ENCODE measurements at places on chromosomes 7 and 10. TPM values are rescaled to one million over a fixed set of nuclear protein-coding genes. Genes with fewer than 3 reads are reported as not detected.

HUS1 gene
- 28.5 TPM for total RNA-seq

H2BK1 gene
- not detected for total RNA-seq

LIPM gene
- total RNA-seq: not detected

GNAT3 gene
- total RNA-seq: not detected

CRYGN gene
- total RNA-seq: not detected

IDI1 gene
- total RNA-seq: 50.3 TPM

SH2D4B gene
- not detected for total RNA-seq

HABP2 gene
- total RNA-seq: not detected

GPR37 gene
- 0.98 TPM for total RNA-seq

AGR3 gene
- total RNA-seq: not detected

FEZF1 gene
- not detected for total RNA-seq

WNT16 gene
- 7.4 TPM for total RNA-seq

COA1 gene
- total RNA-seq: 47.6 TPM

ZP3 gene
- total RNA-seq: 2.7 TPM

PPP1R3C gene
- total RNA-seq: 26.3 TPM

REEP3 gene
- total RNA-seq: 41.0 TPM

GRCh38 chr7:11540271-11540761, 291.7 kb downstream of the THSD7A start:
- DNase-seq: no peak

DNA sequence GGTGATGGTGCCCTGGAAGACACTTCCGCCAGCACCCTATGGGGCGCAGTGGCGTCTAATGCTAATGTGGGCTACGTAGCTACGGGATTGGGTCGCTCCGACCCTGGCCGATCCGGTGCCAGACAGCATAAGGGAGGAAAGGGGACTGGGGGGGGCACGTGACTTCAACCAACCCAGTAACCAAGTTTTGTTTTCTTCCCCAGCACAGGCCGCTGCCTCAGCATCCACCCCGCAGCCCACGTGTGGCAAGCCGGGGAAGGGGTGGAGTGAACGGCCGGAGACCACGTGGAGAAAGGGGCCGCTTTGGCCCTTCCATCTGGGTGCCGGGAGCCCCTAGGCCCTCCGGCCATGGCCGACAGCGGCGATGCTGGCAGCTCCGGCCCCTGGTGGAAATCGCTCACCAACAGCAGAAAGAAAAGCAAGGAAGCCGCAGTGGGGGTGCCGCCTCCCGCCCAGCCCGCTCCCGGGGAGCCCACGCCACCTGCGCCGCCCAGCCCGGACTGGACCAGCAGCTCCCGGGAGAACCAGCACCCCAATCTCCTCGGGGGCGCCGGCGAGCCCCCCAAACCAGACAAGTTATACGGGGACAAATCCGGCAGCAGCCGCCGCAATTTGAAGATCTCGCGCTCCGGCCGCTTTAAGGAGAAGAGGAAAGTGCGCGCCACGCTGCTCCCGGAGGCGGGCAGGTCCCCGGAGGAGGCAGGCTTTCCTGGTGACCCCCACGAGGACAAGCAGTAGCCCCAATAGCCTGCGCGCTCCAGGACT, 2.5 kb downstream of the PRR15 start:
- DNase-seq: no peak

- DNase-seq: no peak
Measured at GRCh38 chr10:33352615-33353014, 18.1 kb upstream of the NRP1 start.

DNA sequence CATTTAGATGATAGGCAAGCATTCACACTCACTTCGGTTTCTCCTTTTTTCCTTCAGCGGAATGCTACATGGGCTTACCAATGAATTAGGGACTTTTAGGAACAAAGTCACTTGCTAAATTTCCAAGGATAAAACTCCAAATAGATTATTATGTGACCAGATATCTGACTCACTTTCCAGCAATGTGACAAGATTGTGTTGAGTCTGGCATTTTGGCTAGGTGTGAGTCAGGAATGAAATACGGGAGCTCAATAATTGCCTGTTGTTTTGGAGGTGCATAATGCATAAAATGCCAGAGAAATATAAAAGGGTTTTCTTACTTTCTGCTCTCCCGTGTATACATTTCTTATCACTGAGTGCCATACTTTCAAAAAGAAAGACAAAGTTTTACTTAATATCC, 721.1 kb downstream of the KCNMA1 start:
- DNase-seq: no peak

GRCh38 chr10:26837139-26837538, 23.6 kb downstream of the ABI1 start:
- DNase-seq: no peak

- DNase-seq: no peak
Measured at GRCh38 chr10:71746344-71747037, 26.8 kb downstream of the VSIR start.

DNA sequence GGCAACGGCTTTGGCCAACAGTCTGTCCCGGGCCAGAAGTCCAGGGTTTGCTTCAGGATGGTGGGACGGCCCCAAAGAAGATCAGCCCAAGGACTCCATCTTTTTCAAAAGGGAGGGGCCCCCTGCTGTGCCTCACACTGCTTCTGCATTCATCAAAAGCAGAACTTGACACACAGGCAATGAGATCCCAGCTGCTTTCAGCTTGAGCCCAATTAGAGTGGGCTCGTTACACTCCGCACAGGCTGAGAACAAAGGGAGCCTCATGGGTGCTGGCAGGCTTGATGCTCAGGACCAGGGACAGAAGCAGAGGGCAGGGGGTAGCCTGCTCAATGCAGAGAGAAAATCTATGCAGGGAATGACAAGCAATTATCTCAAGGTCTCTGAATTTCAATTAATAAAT, 45.5 kb downstream of the VOPP1 start:
- DNase-seq: no peak

- DNase-seq: no peak
Measured at GRCh38 chr10:83723080-83723479, 416.2 kb upstream of the GHITM start.

GRCh38 chr7:36638586-36639263, 85.6 kb downstream of the AOAH start:
- DNase-seq: no peak

DNA sequence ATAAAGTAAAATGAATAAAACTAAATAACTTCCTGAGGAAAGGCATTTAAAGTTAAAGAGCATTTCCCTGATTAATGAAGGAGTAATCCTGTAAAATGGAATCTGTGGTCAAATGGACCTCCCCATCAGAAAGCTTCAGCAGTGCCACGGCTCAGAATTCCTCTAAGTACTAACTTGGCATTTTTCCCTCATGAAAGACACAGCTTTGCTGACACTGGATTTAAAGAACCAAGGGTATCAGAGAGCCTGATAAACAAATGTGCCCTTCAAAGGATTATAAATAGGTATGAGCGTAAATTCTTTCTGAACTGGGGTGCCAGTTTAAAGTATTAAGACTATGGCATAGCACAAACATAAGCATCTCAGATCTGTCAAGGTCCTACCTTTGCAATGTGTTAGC, 24.2 kb upstream of the RNF148 start:
- DNase-seq: no peak

DNA sequence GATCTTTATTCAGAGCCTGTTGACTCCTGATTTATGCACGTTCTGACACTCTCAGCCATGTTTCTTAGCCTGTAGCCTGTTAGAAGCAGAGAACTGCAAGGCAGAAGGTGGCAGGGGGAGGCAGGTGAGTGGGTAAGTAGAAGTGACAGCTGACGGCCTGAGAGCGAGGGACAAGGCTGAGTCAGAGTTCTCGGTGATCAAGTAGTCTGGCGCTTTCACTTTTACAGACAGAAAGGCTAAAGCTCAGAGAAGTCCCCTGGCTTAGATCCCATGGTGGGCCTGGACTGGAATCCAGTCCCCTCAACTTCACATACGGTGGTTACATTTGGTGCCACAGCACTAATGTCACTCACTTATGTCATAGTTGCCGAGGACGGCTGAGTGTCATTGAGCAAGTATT, 139.0 kb downstream of the TACC2 start:
- DNase-seq: no peak

GRCh38 chr7:111770116-111770515, 207.8 kb upstream of the IMMP2L start:
- no peak for DNase-seq

GRCh38 chr10:62761115-62761514, 43.4 kb upstream of the ADO start:
- no peak for DNase-seq

GRCh38 chr7:37999673-38000072, 79.2 kb downstream of the EPDR1 start:
- no peak for DNase-seq

DNA sequence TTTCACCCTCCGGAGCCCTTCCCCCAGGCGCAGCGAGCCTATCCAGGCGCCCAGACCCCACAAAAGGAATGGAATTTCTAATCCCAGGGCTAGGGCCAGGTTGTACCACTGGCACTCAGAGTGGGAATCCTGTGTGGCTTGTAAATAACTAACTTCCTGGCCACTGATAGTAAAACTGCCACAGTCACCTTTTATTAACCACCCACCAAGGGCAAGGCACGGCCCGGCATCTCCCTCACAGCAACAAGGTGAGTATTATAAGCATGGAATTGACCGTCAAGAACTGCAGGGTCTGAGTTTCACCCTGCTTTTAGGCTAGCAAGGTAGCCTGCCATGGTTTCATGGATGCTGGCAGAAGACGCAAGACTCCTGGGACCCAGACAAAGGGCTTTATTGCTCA, 51.1 kb downstream of the SPOCK2 start:
- no peak for DNase-seq

DNA sequence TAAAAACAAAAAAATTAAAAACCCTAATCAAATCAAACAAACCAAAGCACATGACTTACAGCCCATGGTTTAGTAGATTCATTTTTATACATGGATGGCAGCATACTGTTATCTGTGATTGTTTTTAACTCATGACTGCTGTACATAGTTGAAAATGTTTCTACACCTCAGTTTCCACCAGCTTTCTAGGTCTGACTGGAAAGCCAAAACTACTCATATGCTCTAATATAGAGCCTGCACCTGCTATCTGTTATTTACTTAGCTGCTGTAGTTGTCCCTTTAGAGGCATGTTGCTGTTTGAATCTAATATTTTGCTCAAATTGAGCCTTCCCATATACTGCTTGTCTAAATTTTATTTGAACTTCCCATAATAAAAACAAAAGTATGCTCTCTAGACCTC, 289.9 kb upstream of the LRRN3 start:
- DNase-seq: no peak

- no peak for DNase-seq
Measured at GRCh38 chr10:43257347-43258210, 9.3 kb downstream of the RASGEF1A start.

DNA sequence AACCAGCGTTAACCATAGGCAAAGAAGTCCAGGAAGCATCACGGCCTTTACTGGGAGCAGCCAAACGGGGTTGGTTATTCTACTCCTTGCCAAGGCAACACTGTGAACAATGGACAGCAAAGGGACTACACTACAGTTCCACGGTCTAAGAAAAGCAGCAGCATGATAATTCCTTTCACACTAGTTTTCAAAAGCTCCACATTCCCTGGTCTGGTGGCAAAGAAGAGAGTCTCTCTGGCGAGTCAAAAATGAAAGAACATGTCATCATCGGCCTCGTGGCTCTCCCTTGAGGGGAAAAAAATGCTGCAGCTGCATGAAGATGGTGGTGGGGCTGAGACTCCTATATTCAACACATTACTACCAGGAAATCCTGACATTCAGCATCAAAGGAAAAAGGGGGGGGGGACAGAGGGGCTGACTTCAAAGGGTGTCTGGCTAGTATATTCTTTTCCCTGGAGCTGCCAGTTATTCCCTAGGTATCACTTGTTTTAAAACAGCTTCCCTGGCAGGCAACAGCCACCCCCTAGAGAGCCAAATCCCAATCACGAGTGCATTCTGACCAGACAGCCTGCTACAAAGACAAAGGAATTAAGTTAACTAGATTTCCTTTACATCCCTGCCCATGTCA, 49.1 kb downstream of the SLC37A3 start:
- DNase-seq: no peak

DNA sequence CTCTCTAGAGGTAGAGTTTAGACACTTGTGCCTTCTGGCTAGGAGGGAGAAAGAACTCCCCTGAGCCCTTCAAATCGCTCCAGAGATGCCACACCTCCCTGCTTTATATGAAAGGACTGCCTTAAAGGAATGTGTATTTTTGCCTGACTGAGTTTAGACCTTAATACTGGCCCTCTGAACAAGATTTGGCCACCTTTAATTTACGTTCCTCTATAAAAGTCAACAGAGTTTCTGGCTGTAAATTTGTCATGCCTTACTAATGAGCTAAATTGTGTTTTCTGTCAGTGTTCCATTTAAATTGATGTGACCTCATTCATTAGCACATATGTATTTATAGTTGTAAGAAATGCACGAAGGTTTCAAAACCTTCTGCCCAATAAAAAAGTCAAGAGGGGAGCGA, 48.0 kb downstream of the SEMA3C start:
- no peak for DNase-seq

DNA sequence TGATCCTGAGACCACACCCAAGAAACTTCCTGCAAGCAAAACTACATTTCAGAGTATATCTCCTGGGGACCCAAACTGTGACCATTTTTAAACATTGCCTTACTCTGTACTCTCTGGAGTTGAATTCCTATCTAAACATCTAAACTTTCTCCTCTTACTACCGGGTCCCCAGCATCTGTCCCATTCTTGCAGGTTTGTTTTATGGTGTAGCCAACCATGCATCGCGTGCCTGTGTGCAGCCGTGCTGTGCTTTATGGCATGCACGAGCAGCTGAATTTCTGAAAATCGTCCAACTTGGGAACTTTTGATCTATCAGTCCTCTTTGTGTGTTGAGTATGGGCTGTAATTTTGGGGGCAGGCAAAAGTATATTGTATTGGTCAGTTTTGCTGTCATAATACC, 423.8 kb upstream of the DPP6 start:
- DNase-seq: no peak

DNA sequence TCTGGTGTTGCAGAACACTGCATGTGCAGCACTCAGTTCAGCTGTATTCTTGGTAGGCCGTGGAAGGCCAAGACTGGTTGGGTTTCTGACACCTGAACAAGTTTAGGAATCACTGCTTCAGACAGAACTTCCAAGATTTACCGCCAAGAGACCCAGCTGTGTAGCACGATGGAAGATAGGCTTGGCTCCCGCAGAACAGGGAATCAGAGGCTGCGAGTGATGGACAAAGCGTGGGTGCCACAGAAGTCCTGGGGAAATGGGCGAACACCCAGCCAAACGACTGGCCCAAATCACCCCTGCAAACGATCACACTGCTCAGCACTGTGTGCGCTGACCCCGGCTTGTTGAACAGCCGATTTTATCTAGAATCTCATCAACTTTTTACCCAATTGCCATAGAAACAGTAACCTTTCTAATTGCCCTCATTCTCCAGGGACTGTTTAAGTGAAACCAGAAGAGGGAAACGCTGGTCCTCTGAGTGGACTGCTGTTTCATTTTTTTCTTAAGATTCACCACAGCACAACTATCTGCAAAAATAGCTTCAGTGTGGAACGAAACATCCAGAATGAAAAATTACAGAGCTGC, 17.9 kb downstream of the ZFAND2A start:
- no peak for DNase-seq

GRCh38 chr7:101829374-101829773, 11.9 kb downstream of the CUX1 start:
- DNase-seq: no peak

- DNase-seq: no peak
Measured at GRCh38 chr10:77007834-77008233, 629.8 kb downstream of the KCNMA1 start.

All from vagina (tissue), 2 donors.